ENCODE measurements at places on chromosomes 2 and 18. TPM values are rescaled to one million over a fixed set of nuclear protein-coding genes. Genes with fewer than 3 reads are reported as not detected.

DNA sequence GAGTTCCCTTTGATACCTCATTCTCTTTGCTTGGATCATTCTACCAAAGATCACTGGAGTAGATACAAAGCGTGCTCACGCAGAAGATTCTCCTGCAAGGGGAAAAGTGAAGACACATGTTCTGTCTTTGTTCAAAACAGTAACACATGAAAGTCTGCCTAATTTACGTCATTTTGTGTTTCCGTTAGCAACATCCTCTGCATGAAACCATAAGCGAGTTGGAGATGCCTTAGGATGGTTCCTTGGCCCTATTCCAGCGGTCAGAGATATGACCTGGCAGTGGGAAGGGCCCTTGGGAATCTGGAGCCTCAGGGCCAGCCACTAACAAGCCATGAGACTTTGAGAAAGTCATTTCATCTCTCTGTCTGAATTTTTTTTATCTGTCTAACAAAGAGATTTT is 180.9 kb upstream of the TWIST2 start:
- no peak for DNase-seq

Gene ANKRD29
- total RNA-seq, result 23.1 TPM

Gene RGPD4
- 0.29 TPM for total RNA-seq

Gene DUSP19
- 5.9 TPM for total RNA-seq

DNA sequence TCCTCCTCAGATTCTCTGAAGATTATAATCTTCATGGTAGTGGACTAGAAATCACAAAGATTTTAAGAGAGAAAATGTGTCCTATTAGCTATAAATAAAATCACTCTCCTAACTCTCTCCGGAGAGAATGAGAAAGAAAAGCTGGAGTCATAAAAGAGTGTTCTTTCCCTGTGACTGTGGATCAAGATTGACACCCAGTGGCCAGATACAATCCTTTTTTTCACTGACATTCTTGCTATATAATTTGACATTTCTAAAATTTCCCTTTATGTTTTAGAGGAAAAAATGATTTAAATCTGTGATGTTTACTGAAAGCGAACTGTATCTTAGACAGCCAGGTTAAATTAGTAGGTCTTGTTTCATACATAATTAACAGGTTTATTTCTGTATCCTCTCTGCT is 35.4 kb upstream of the LRP2 start:
- DNase-seq, result no peak

DNA sequence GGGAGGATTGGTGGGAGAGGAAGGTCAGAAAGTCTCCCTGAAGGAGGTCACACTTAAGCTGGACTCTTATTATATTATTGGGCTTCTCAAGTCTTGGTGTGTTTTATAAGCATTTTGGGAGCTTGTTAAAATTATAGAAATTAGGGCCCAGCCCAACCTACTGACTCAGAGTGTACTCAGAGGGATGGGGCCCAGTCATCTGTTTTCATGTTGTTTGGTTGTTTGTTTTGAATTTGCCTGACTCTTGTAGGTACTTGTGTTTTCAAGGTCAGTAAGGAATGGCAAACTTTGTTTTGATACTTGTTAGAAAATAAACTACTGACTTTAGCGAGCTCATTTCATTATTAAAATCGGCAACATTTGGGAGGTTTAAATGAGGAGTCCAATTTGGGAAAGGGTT is 152.0 kb downstream of the INSIG2 start:
- no peak for DNase-seq

GRCh38 chr2:218985021-218985324 is at the start of gene FEV:
TSS of gene FEV (minus strand) at chr2:218985184. CDS start at chr2:218985075, 109 bp downstream.
- DNase-seq, result no peak

Gene C2orf72
- total RNA-seq, result 0.67 TPM

Measured in left lung (tissue), 14 donors.